Activated CD4-positive, alpha-beta T cell treated with anti-CD3 and anti-CD28 coated beads for 36 hours (primary cell): ENCODE measurements at places on chromosomes 7 and 10. TPM values are rescaled to one million over a fixed set of nuclear protein-coding genes. Genes with fewer than 3 reads are reported as not detected.

The UMAD1 gene
- total RNA-seq: 14.5 TPM

The KIF11 gene
- 59.3 TPM for total RNA-seq

The DYNC1I1 gene
- total RNA-seq: not detected

The GRID1 gene
- not detected for total RNA-seq

The CH25H gene
- total RNA-seq: not detected

The EVX1 gene
- not detected for total RNA-seq

The PRKRIP1 gene
- total RNA-seq: 31.4 TPM

The H2BK1 gene
- not detected for total RNA-seq

The CTNNA3 gene
- 0.30 TPM for total RNA-seq

The STAM gene
- 17.9 TPM for total RNA-seq

The FLNC gene
- 0.18 TPM for total RNA-seq

The VWC2 gene
- total RNA-seq: not detected

The TMEM236 gene
- 0.05 TPM for total RNA-seq

The VKORC1L1 gene
- total RNA-seq: 16.5 TPM

The C10orf143 gene
- total RNA-seq: 4.0 TPM

The OR6B1 gene
- total RNA-seq: not detected

The NPY4R gene
- not detected for total RNA-seq

The NUTM2E gene
- total RNA-seq: 0.11 TPM

The COBL gene
- not detected for total RNA-seq

The AP1S1 gene
- total RNA-seq: 43.0 TPM

The GJD4 gene
- not detected for total RNA-seq

The PLAC9 gene
- not detected for total RNA-seq

The PIP gene
- not detected for total RNA-seq

The HTR7 gene
- total RNA-seq: not detected

The NUTM2B gene
- 0.30 TPM for total RNA-seq

The MUC12 gene
- total RNA-seq: not detected

The CPA1 gene
- not detected for total RNA-seq

The CYP2C19 gene
- not detected for total RNA-seq

The SLC26A5 gene
- not detected for total RNA-seq

The SPDYE9 gene
- total RNA-seq: not detected

The TRIP6 gene
- 31.1 TPM for total RNA-seq

The PHKG1 gene
- total RNA-seq: 1.2 TPM

The PPRC1 gene
- 74.7 TPM for total RNA-seq

The AASS gene
- 2.1 TPM for total RNA-seq

The ITGA8 gene
- total RNA-seq: not detected

The SLC39A12 gene
- total RNA-seq: not detected

The LIPM gene
- not detected for total RNA-seq

The MACROH2A2 gene
- 4.2 TPM for total RNA-seq

The PTF1A gene
- not detected for total RNA-seq

The CAMK1D gene
- 16.0 TPM for total RNA-seq

The SLC26A3 gene
- total RNA-seq: not detected

The MKX gene
- total RNA-seq: 0.53 TPM

The SHOC2 gene
- 31.3 TPM for total RNA-seq

The TMEM26 gene
- total RNA-seq: not detected

The PDE6C gene
- total RNA-seq: not detected

The GATAD1 gene
- 19.0 TPM for total RNA-seq

The TSPAN15 gene
- total RNA-seq: 0.91 TPM

The CDC14C gene
- total RNA-seq: not detected

The CFAP43 gene
- total RNA-seq: 0.09 TPM

The SVIL gene
- 12.5 TPM for total RNA-seq

The NIPSNAP2 gene
- total RNA-seq: 60.5 TPM

The BTRC gene
- 18.7 TPM for total RNA-seq

The THSD7A gene
- total RNA-seq: not detected

The HOXA2 gene
- not detected for total RNA-seq

The INMT gene
- 0.09 TPM for total RNA-seq

The DENND11 gene
- 27.6 TPM for total RNA-seq
